Activated T-helper 2 cell treated with anti-CD3 and anti-CD28 coated beads, Interferon-gamma antibody, Interleukin-2, Interleukin-4, amounts not matched to agents 10 μg/mL and 5 μg/mL and 100 μg/mL, durations not matched to agents 14 hours and 24 hours and 36 hours (primary cell): ENCODE measurements at places on chromosomes 4 and X.
A peak's percentile ranks its signal among the peaks of the same experiment; 100 is the strongest.

GRCh38 chr4:34512616-34513015 lies 1731.7 kb downstream of the ARAP2 start:
- no peaks in the 10 kb centered on the region for H3K36me3 ChIP-seq
- no peaks in the 10 kb centered on the region for H3K27me3 ChIP-seq
- no peak for DNase-seq
- H3K4me1 ChIP-seq, result no peaks in the 10 kb centered on the region

DNA sequence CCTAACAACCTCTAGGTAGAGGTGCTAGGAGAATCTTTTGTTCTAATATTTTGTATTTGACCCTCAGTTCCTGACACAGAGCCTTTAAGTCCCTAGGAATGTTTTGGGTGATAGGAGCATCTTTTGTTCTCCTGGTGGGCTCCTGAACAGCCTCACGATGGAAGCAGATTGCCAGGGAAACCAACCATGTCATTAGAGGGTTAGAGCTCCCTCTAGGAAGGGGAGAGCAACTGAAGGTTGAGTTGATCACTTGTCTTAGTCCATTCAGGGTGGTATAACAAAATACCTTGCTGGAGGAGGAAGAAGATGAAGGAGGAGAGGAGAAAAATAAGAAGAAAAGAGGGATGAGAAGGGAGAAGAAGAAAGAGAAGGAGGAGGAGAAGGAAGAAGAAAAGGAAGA lies 9.2 kb downstream of the VCX start:
- H3K27me3 ChIP-seq, result no peaks in the 10 kb centered on the region
- no peak for DNase-seq
- H3K4me3 ChIP-seq, result no peak overlapping the region
- H3K4me1 ChIP-seq, result no peaks in the 10 kb centered on the region
- H3K27ac ChIP-seq, result no peak overlapping the region

- H3K36me3 ChIP-seq, result no peaks in the 10 kb centered on the region
- H3K27me3 ChIP-seq, result peaks cover 5% of the 10 kb centered on the region
- H3K27ac ChIP-seq, result no peak overlapping the region
Observed at GRCh38 chr4:69848028-69848427, 11.9 kb downstream of the SULT1E1 start.

DNA sequence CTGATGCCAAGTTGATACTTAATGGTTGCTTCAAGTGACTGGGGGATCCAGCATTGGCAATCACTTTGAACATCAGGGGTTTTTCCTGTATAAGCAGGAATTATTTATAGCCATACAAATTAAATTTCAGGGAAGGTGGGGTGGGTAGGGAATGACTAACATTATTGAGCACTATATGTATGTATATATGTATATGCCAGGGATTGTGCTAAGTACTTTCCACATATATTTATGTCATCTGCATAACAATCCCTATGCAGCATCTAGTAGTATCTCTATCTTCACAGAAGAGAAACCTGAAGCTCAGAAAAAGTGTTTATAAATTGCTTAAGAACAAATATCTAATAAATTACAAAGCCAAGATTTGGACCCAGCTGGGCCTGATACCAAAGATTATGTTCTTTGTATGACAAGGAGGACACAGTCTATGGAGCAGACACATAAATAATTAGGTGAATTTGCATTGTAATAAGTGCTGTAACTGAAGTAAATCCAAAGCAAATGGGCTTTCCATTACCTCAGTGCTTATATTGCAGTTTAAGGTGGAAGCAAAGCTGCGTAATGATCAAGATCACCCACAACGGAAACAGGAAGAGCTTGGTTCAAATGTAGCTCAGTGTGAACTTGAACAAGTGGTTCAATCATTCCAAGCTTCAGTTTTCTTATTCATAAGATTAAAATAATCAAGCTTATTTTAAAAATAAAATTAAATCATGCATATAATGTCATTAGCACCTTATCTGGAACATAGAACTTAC lies 18.9 kb upstream of the RASGEF1B start:
- H3K27ac ChIP-seq, result no peak overlapping the region
- H3K4me1 ChIP-seq, result peaks cover 31% of the 10 kb centered on the region
- H3K4me3 ChIP-seq, result no peak overlapping the region

- no peaks in the 10 kb centered on the region for H3K4me1 ChIP-seq
- H3K27me3 ChIP-seq, result no peaks in the 10 kb centered on the region
- H3K36me3 ChIP-seq, result no peaks in the 10 kb centered on the region
- H3K27ac ChIP-seq, result no peak overlapping the region
- DNase-seq, result no peak
- H3K4me3 ChIP-seq, result no peak overlapping the region
Observed at GRCh38 chr4:83870328-83870950, 334.5 kb downstream of the GPAT3 start.

GRCh38 chrX:38117485-38117884 lies 103.2 kb downstream of the SRPX start:
- no peaks in the 10 kb centered on the region for H3K36me3 ChIP-seq
- DNase-seq, result no peak
- H3K27me3 ChIP-seq, result peaks cover 3% of the 10 kb centered on the region
- peaks cover 2% of the 10 kb centered on the region for H3K4me1 ChIP-seq
- H3K27ac ChIP-seq, result no peak overlapping the region

DNA sequence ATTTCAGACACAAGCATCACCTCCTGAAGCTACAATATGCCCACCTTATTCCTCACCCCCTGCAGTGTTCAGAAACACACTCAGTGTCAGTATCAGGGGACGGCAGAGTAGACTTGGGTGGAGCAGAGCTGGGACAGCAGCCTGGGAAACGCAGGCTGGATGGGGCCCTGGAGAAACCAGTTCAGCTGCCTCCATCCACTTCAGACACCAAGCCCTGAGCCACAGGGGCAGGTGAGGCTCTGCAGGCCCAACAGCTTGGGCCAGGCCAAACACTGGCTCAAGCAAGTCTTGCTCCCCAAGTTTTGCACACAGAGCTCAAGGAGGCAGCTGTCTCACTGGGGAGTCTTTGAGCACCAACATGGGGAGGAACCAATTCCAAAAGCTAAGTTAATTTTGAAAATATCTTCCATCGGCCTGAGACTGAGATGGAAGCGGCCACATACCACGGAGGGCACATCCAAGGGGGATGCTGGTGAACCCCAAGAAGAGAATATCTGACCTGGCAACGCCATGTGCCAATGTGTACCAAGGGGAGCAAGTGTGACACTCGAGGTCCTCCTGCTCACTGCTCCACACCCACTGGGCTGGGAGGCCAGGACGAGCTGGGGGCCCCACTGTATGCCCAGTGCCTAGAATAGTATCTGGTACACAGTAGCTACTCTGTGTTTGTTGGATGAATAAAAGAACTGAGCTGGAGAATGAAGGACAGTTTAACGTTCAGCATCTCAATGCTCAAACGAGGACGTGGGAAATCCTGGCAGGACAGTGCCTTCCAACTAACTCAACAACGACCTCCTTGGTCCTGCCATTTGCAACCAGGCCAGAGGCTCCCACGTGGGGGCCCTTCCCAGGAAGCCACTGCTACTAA lies 45.6 kb downstream of the PPP2R2C start:
- H3K36me3 ChIP-seq, result no peaks in the 10 kb centered on the region
- H3K27me3 ChIP-seq, result no peaks in the 10 kb centered on the region
- H3K4me1 ChIP-seq, result no peaks in the 10 kb centered on the region
- no peak overlapping the region for H3K27ac ChIP-seq
- DNase-seq, result no peak

GRCh38 chrX:48520976-48521352 lies 644 bp upstream of the EBP start:
- H3K27ac ChIP-seq, result peak overlapping the region; percentile 98
- H3K4me3 ChIP-seq, result peak overlapping the region; percentile 89
- H3K4me1 ChIP-seq, result peaks cover 24% of the 10 kb centered on the region
- no peaks in the 10 kb centered on the region for H3K27me3 ChIP-seq

GRCh38 chr4:81682492-81682891 lies 210.8 kb upstream of the RASGEF1B start:
- no peak for DNase-seq
- no peak overlapping the region for H3K4me3 ChIP-seq
- H3K4me1 ChIP-seq, result no peaks in the 10 kb centered on the region
- no peak overlapping the region for H3K27ac ChIP-seq

DNA sequence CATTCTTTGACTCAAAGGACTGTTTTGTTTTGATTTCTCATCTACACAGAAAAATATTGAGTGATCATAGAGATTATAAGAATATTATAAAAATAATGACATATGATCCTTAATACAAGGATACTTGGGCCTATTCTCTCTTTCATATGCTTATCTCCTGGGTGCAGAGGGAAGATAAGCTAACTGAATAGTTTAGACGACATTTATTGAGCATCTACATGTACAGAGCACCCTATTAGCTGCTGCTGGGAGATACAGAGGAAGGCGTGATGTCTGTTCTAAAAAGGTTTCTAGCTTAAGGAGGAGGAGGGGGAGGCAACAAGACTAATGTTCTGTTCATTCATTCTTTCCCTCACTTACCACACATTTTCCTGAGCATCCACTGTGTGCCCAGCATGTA lies 106.8 kb downstream of the HDAC8 start:
- no peak overlapping the region for H3K27ac ChIP-seq
- no peak overlapping the region for H3K4me3 ChIP-seq
- H3K27me3 ChIP-seq, result no peaks in the 10 kb centered on the region
- no peak for DNase-seq
- peaks cover 17% of the 10 kb centered on the region for H3K36me3 ChIP-seq
- no peaks in the 10 kb centered on the region for H3K4me1 ChIP-seq

DNA sequence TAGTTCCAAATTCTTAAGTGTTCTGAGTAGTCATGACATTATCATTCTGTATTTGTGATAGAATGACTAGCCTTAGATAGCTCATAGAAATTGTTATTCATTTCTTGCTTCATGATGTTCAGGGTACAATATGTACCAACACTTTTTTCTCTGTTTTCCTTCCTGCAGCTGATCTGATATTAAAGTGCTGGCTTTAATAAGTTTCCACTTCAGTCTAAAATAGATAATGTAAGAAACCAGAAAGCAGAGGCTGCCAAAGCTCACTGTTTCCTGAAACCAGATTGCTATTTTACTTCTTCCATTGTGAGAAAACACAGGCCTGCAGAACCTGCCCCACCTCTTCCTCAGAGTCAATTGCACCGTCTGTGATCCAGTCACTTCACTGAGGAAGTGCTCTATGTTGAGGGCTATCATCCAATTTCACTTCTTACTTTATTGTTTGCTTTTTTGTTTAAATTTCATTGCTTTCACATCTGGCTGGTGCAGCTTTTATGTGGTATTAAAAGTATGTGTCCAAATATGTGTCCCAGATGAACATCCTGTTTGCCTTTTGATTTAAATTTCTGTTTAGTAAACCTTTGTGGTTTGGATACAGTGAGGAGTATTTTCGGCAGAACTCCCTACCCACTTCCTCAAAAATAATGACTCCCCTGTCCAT lies 652.1 kb downstream of the ANKRD50 start:
- H3K36me3 ChIP-seq, result no peaks in the 10 kb centered on the region
- DNase-seq, result no peak
- no peak overlapping the region for H3K27ac ChIP-seq
- no peaks in the 10 kb centered on the region for H3K27me3 ChIP-seq

GRCh38 chrX:40082447-40083119 lies 15.2 kb downstream of the BCOR start:
- no peak overlapping the region for H3K27ac ChIP-seq
- peaks cover 36% of the 10 kb centered on the region for H3K36me3 ChIP-seq
- no peak for DNase-seq
- H3K4me1 ChIP-seq, result peaks cover 45% of the 10 kb centered on the region
- no peaks in the 10 kb centered on the region for H3K27me3 ChIP-seq

DNA sequence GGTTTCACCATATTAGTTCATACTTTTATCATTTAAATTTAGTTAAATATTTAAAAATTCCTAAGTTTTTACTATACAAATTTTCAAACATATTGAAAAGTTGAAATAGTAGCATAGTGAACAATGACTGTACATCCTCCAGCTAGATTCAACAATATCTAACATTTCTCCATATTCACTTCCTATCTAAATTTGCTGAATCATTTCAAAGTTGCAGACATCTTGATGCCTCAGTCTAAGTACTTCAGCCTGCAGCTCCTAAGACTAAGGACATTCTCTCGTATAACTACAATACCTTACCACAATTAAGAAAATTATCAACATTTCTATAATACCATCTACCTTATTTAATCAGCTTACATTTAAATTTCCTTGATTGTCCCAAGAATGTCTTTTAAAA lies 132.7 kb downstream of the TMEM164 start:
- no peak overlapping the region for H3K27ac ChIP-seq
- H3K4me3 ChIP-seq, result no peak overlapping the region
- H3K36me3 ChIP-seq, result peaks cover 4% of the 10 kb centered on the region
- no peaks in the 10 kb centered on the region for H3K27me3 ChIP-seq
- H3K4me1 ChIP-seq, result peaks cover 14% of the 10 kb centered on the region
- DNase-seq, result no peak

DNA sequence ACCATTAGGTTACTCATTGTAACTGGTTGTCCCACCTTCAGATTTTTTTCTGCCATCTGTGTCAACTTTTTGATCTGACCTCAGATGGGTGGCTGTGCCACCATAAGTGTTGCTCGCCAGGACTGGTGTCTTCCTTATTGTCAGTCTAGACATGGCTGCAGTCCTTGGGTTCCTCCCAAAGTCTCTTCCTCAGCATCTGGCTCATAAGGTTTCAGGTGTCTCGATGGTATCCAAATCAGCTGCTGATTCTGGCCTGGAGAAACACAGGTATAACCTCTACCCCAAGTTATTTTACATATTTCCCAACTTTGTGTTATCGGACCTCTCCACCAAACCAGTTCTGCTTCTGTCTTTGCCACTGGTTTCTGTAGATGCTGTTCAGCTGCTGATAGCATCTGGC lies 158.5 kb downstream of the ZNF518B start:
- DNase-seq, result no peak
- H3K4me1 ChIP-seq, result no peaks in the 10 kb centered on the region
- no peaks in the 10 kb centered on the region for H3K36me3 ChIP-seq
- peaks cover 4% of the 10 kb centered on the region for H3K27me3 ChIP-seq
- no peak overlapping the region for H3K27ac ChIP-seq
